H4 (cell line): ENCODE measurements at places on chromosomes 4 and X.

- DNase-seq, result no peak
These were observed 23.1 kb downstream of the ANTXR2 start for GRCh38 chr4:80049813-80050534.

DNA sequence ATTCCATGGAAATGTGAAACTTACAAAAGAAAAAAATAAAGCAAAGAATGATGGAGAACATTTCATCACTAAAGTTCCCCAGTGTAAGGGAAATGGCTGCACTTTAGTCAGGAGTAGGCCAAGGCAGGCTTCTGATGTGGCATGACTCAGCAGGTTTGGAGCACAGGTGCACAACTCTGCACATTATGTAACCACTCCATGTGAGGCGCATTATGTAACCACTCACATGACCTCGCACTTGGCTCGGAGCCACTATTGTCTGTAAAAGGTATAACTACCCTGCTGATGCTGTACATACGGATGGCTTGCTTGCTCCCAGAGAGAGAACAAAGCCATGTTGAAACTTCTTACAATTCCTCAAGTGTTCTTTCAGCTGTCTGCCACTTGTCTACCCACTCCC is 727.6 kb downstream of the TRAM1L1 start:
- DNase-seq, result peak; percentile 62

GRCh38 chrX:119495734-119496726 is 27.8 kb downstream of the SLC25A5 start:
- DNase-seq, result no peak

DNA sequence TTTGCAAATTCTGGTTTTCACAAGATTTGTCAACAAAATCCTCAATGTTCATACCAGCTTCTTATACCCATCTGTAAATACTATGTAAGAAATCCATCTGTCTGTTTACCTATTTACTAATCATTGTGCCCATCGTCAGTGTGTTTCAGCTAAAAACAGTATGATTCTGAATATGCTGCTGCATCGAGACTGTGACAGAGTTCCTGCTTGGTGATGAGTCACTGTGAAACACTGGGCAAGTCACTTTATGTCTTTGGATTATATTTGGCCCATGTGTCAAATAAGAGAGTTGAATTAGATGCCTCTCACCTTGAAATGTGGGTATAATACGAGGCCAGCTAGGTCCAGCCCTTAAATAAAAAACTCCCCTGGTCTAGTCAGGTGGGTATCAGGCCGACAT is 79.3 kb downstream of the CBLL2 start:
- no peak for DNase-seq

GRCh38 chr4:40621592-40622512 is 7.8 kb downstream of the RBM47 start:
- peak; percentile 99 for DNase-seq

- no peak for DNase-seq
These were observed 11.8 kb downstream of the HDAC6 start for GRCh38 chrX:48813644-48814043.

DNA sequence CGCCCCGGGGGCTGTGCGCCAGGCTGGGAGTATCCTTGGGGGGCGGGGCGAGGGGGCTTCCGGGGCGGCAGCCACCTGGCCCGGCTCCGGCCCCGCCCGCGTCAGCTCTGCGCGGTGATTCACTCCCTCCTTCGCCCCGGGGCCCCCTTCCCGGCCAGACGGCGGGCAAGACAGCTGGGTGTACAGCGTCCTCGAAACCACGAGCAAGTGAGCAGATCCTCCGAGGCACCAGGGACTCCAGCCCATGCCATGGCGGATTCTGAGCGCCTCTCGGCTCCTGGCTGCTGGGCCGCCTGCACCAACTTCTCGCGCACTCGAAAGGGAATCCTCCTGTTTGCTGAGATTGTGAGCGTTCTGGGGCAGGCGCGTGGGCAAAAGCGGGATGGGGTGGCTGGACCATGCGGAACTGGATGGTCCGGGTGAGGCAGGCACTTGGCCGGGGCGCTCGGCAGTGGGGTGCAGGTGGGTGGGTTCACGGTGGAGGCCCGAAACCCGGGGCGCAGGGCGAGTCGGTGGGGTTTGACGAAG is at the start of gene PLP2:
PLP2 (plus strand) TSS at position 147 of the 528 bp plus-strand sequence; CDS start at position 250, 103 bp downstream.
- peak; percentile 64 for DNase-seq

- no peak for DNase-seq
These were observed 58.1 kb downstream of the RTL5 start for GRCh38 chrX:72073633-72074032.

- no peak for DNase-seq
These were observed 113.5 kb upstream of the FAM9A start for GRCh38 chrX:8914681-8915080.

DNA sequence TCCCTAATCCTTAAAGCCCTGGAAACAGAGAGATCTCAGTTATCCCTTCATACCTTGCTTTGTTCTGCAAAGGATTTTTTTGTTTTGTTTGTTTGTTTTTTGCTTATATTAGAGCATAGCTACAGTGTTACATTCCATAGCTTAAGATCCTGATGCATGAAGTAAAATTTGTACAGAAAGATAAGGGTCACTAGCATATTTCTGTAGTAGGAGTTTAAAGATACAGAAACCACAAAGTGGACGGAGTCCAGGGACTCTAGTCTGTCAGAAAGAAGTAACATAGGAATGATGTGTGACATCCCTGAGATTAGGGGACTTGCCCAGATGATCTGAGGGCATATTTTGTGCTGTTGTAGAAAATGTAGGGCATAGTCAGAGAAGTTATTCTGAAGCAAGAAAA is 151.9 kb upstream of the PLAC1 start:
- no peak for DNase-seq
